ENCODE measurements at places on chromosomes 12 and 14.

- H3K4me3 ChIP-seq = no peak overlapping the region
- no peaks in the 10 kb centered on the region for H3K4me1 ChIP-seq
- no peaks in the 10 kb centered on the region for H3K36me3 ChIP-seq
- H3K27me3 ChIP-seq = no peaks in the 10 kb centered on the region
- no peak overlapping the region for H3K27ac ChIP-seq
These were observed 98.0 kb downstream of the KCNH5 start for GRCh38 chr14:62947301-62947700.

GRCh38 chr12:47413806-47414205 is 292.0 kb downstream of the RPAP3 start:
- H3K4me3 ChIP-seq = no peak overlapping the region
- peaks cover 8% of the 10 kb centered on the region for H3K27me3 ChIP-seq
- no peaks in the 10 kb centered on the region for H3K36me3 ChIP-seq
- peaks cover 5% of the 10 kb centered on the region for H3K4me1 ChIP-seq
- H3K27ac ChIP-seq = no peak overlapping the region

DNA sequence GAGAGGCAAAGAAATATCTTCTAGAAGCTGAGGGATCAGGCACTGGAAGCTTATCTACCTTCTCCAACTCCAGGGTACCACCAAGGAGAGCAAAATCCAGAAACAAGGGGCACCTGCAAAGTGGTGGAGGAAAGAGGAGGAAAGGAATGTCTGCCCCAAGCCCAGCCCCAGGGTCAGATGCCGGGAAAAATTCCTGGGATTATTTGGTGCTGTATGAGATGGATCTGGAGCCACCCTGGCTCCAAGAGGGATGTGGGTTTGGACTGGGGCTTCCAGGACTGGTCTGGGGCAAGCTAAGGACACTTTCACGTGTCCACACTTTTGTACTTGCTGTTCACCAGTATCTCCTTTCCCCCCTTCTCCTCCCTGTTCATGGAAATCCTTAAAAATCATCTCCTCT is 69.8 kb downstream of the DPF3 start:
- H3K27ac ChIP-seq = no peak overlapping the region
- peaks cover 4% of the 10 kb centered on the region for H3K27me3 ChIP-seq
- peaks cover 4% of the 10 kb centered on the region for H3K4me1 ChIP-seq
- H3K36me3 ChIP-seq = no peaks in the 10 kb centered on the region
- DNase-seq = no peak

GRCh38 chr14:77067632-77068516 is 30.2 kb upstream of the CIPC start:
- no peaks in the 10 kb centered on the region for H3K36me3 ChIP-seq
- no peaks in the 10 kb centered on the region for H3K27me3 ChIP-seq
- no peak overlapping the region for H3K4me3 ChIP-seq
- H3K27ac ChIP-seq = no peak overlapping the region
- peak; percentile 59 for DNase-seq

DNA sequence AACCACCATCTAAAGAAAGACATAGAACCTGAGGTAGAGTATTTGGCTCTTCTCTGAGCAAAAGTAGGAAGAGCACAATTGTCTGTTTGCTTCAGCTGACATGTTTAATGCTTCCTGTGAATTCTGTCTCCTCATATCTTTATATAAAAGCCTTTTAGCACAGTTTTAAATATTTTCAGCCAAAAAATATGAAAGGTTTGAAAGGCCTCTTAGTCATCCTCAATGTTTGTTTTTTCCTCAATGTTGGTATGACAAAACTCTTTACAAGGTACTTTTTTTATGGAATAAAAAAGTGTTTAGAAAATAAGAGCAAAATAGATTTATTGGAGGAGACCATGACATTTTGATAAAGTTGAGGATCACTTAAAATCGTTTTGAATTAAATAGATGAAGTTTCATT is 360.9 kb downstream of the NAV3 start:
- H3K4me1 ChIP-seq = peaks cover 11% of the 10 kb centered on the region
- H3K27me3 ChIP-seq = no peaks in the 10 kb centered on the region
- no peaks in the 10 kb centered on the region for H3K36me3 ChIP-seq
- no peak overlapping the region for H3K4me3 ChIP-seq
